Panc1 (cell line): ENCODE measurements at places on chromosomes 2 and 18.
A peak's percentile ranks its signal among the peaks of the same experiment; 100 is the strongest.

GRCh38 chr2:27962006-27962405 lies 71.5 kb downstream of the BABAM2 start:
- H3K4me3 ChIP-seq: no peak overlapping the region
- no peaks in the 10 kb centered on the region for H3K4me1 ChIP-seq
- H3K27me3 ChIP-seq: no peaks in the 10 kb centered on the region
- no peak for DNase-seq
- no peak overlapping the region for H3K27ac ChIP-seq
- H3K36me3 ChIP-seq: no peaks in the 10 kb centered on the region

DNA sequence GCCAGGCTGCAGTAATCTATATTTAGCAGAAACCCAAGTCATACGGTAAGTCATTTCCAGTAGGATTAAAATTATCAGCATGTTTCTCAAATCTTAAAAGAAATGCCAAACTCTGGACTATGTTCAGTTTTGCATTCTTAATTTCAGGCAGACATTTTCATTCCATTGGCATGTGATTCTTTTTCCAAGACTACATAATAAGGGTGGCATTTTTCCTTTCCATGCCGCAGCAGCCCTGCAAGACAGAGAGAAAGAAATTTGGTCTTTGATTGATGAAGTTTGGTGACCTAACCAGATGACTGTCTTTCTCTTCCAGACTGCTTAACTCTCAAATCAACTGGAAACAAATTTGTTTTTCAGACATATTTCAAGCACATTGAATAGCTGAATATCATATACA lies 118.1 kb downstream of the FHOD3 start:
- DNase-seq: no peak
- H3K4me1 ChIP-seq: no peaks in the 10 kb centered on the region
- H3K27ac ChIP-seq: no peak overlapping the region
- no peaks in the 10 kb centered on the region for H3K36me3 ChIP-seq
- no peaks in the 10 kb centered on the region for H3K27me3 ChIP-seq
- H3K4me3 ChIP-seq: no peak overlapping the region

DNA sequence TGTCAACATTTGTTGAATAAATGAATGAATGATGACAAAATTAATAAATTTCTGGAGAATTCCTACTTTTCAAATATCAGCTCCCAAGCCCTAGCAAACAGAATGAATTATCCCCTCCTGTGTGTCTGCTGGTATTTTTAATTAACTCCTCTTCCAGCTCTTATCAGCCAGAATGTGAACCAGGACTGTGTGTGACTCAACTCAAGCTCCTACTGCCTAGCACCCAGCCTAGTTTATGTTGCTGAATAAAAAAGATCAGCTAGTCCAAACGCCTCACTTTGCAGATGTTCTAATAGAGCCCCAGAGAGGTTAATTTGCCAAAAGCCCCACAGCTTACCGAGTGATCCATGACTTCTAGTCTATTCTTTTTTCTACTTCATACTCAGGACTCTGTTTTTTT lies 50.3 kb downstream of the RABL2A start:
- H3K27me3 ChIP-seq: no peaks in the 10 kb centered on the region
- H3K36me3 ChIP-seq: no peaks in the 10 kb centered on the region
- DNase-seq: no peak
- H3K4me1 ChIP-seq: no peaks in the 10 kb centered on the region
- no peak overlapping the region for H3K4me3 ChIP-seq

- no peaks in the 10 kb centered on the region for H3K36me3 ChIP-seq
- no peak overlapping the region for H3K4me3 ChIP-seq
- no peak for DNase-seq
- H3K4me1 ChIP-seq: no peaks in the 10 kb centered on the region
- no peak overlapping the region for H3K27ac ChIP-seq
These were observed 213.6 kb upstream of the SP5 start for GRCh38 chr2:170501421-170502043.

DNA sequence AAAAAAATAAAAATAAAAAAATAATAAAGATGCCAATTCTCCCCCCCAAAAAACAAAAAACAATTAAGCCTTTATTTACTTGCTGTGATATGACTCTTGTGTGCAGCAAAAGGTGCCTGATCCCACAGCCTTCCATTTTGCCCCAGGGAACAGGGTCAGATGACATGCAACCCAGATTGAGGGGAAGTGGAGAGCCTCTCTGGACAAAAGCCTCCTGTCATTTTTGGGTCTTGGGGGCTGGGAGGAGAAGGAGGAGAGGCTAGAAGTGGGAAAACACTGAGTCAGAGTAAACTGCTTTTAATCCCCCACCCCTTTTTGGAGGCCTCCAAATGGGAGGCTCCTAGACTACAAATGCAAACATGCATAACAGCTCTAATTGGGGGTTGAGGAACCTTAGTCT lies 46.6 kb upstream of the SCG2 start:
- H3K4me1 ChIP-seq: no peaks in the 10 kb centered on the region
- H3K27ac ChIP-seq: no peak overlapping the region
- DNase-seq: no peak
- H3K36me3 ChIP-seq: no peaks in the 10 kb centered on the region

GRCh38 chr2:120586507-120587278 lies 149.0 kb upstream of the GLI2 start:
- no peaks in the 10 kb centered on the region for H3K36me3 ChIP-seq
- H3K27me3 ChIP-seq: 0 out of 2 replicates have a peak, but pooled peaks cover 4% of the 10 kb centered on the region
- no peak overlapping the region for H3K27ac ChIP-seq
- DNase-seq: no peak
- H3K4me1 ChIP-seq: peaks cover 3% of the 10 kb centered on the region; the same call in 1 of the 2 replicates

DNA sequence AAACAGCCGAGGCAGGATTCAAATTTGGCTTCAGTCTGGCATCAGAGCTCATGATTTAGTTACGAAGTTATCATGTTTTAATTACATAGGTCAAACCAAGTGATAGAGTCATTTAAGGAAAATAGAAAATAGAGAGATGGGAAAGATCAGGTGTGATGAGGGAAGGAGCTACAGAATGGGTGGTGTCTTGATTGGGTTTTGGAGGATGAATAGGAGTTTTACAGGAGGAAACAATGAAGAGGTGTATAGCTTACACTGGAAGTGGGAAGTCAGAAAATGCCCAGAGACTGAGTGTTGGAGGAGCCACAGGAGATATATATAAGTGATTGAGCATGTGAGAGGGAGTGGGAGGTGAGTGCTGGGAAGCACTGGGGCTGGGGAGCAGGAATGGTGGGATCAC lies 264.2 kb upstream of the TNP1 start:
- DNase-seq: no peak
- H3K4me3 ChIP-seq: no peak overlapping the region
- no peaks in the 10 kb centered on the region for H3K27me3 ChIP-seq
- H3K27ac ChIP-seq: no peak overlapping the region

- no peaks in the 10 kb centered on the region for H3K4me1 ChIP-seq
- H3K27me3 ChIP-seq: no peaks in the 10 kb centered on the region
- no peak for DNase-seq
- no peak overlapping the region for H3K4me3 ChIP-seq
These were observed 84.6 kb downstream of the PLCL1 start for GRCh38 chr2:197889041-197889440.

GRCh38 chr2:181185948-181186347 lies 205.5 kb downstream of the UBE2E3 start:
- no peaks in the 10 kb centered on the region for H3K36me3 ChIP-seq
- no peak for DNase-seq
- H3K4me3 ChIP-seq: no peak overlapping the region
- H3K27me3 ChIP-seq: no peaks in the 10 kb centered on the region
- H3K4me1 ChIP-seq: no peaks in the 10 kb centered on the region

DNA sequence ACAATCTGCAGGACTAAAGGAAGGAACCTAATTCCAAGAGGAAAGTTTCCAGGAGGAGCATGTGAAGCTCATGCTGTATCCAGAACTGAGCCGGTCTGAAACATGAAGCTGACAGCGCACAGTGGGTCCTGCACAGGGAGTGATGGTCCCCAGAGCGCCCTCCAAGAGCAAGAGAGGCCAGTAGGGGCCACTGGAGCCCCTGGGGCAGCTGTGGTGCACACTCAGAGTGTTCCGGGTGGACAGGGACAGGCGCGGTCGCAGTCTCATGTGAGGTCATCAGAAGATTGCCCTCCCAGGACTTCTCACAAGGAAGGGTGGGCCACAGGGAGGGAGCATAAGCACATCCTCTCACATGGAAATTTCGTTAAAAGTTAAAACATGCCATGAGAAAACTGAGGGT lies 355.9 kb downstream of the EIPR1 start:
- H3K4me3 ChIP-seq: no peak overlapping the region
- no peaks in the 10 kb centered on the region for H3K36me3 ChIP-seq
- H3K4me1 ChIP-seq: no peaks in the 10 kb centered on the region
- peaks cover 3% of the 10 kb centered on the region; the same call in 1 of the 2 replicates for H3K27me3 ChIP-seq
- no peak for DNase-seq
- H3K27ac ChIP-seq: no peak overlapping the region

GRCh38 chr2:42722320-42723190 lies 41.4 kb downstream of the OXER1 start:
- no peaks in the 10 kb centered on the region for H3K4me1 ChIP-seq
- H3K4me3 ChIP-seq: no peak overlapping the region
- no peaks in the 10 kb centered on the region for H3K36me3 ChIP-seq
- DNase-seq: no peak
- H3K27ac ChIP-seq: no peak overlapping the region
- H3K27me3 ChIP-seq: no peaks in the 10 kb centered on the region

- H3K36me3 ChIP-seq: no peaks in the 10 kb centered on the region
- peak within 1 kb of the TSS; percentile 31; the same call in 1 of the 2 replicates for H3K4me3 ChIP-seq
- no peaks in the 10 kb centered on the region for H3K4me1 ChIP-seq
These were observed at the start of gene ST6GAL2 for GRCh38 chr2:106885971-106886915. Gene ST6GAL2 (minus strand): TSS chr2:106886167. CDS start chr2:106843977, 42,190 bp downstream.

DNA sequence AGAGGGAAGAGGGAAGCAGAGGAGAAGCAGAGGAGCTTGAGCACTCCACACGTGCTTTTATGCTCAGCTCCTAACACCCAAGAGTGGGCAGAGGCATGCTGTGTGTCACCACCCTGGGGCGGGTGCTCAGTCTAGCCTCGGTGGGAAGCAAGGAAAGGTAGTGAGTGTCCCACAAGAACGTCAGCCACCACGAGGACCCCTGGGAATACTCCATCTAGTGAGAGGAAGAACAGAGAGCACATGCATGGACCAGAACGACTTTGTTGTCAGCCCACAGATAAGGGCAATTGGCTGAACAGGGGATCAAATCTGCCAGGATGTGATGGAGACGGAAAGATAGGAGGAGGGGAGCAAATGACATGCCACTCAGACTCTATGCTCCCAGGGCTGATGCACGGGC lies 83.4 kb downstream of the XDH start:
- no peak for DNase-seq
- H3K27me3 ChIP-seq: peaks cover 3% of the 10 kb centered on the region
- H3K4me1 ChIP-seq: no peaks in the 10 kb centered on the region

- peaks cover 68% of the 10 kb centered on the region for H3K4me1 ChIP-seq
- H3K36me3 ChIP-seq: peaks cover 2% of the 10 kb centered on the region
- DNase-seq: no peak
- H3K4me3 ChIP-seq: no peak overlapping the region
These were observed 3.5 kb downstream of the MAP3K20 start for GRCh38 chr2:173079141-173079540.

- DNase-seq: peak; percentile 38
- no peaks in the 10 kb centered on the region for H3K27me3 ChIP-seq
- H3K36me3 ChIP-seq: peaks cover 9% of the 10 kb centered on the region; the same call in 1 of the 2 replicates
These were observed 63.0 kb downstream of the TANK start for GRCh38 chr2:161223139-161223732.

GRCh38 chr2:218622606-218623365 lies 15.1 kb downstream of the PLCD4 start:
- H3K27ac ChIP-seq: no peak overlapping the region
- no peak overlapping the region for H3K4me3 ChIP-seq
- H3K27me3 ChIP-seq: no peaks in the 10 kb centered on the region
- H3K4me1 ChIP-seq: no peaks in the 10 kb centered on the region
- no peak for DNase-seq
